ENCODE measurements at places on chromosomes 4 and X.

GRCh38 chr4:27616166-27616565, 755.5 kb downstream of the STIM2 start:
- no peak for DNase-seq

GRCh38 chr4:170776983-170777382, 687.2 kb upstream of the AADAT start:
- DNase-seq: no peak

GRCh38 chrX:121886557-121886956, 839.1 kb downstream of the GLUD2 start:
- DNase-seq: no peak

DNA sequence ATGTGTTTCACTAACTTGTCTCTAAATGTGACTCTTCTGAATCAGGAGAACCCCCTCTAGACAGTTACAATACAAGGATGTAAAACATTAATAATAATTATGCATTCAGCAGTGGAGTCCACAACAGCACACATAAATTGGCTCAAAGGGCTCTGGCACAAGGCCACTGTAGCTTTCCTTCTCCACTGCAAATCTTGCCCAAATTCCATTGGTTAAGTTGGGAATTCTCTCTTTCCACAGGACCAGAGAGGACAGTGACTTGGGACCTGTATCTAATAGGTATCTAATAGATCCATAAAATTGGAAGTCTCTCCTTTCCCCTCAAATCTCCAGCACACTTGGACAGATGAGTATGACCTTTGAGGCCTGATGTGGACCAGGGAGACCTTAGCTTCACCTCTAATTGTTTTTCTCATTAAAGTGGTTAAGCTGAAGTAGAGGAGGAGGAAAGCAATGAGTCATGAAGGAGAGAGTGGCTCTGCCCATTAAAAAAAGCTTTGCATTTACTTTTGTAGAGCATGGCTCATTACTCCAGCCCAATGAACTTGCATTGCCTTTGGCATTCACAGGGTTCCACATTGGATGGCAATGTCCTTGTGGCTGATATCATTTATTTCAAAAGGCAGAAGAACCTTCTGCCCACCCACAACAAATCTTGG, 72.3 kb upstream of the SH3RF1 start:
- DNase-seq: no peak

- DNase-seq: no peak
These were observed 534.8 kb upstream of the HTR2C start for GRCh38 chrX:114049063-114049462.

DNA sequence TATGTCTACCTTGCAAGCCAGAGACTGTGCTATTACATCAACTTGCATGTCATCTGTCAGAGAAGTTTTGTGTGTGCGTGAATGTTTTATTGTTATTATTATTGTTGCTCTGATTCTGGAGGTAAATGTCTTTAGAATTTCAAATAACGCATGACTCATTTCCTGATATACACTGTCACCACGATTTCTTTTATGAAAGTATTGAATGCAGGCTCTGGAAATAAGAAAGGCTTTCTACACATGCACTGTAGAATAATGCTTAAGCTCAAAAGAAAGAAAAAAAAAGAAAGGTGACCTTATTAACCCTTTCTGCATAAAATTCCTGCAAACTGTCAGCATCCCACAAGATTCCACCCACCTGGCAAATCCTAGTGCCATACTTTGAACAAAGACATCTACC, 632.9 kb downstream of the ZNF674 start:
- DNase-seq: no peak

GRCh38 chr4:53598901-53599300, 7.6 kb upstream of the LNX1 start:
- DNase-seq: no peak

DNA sequence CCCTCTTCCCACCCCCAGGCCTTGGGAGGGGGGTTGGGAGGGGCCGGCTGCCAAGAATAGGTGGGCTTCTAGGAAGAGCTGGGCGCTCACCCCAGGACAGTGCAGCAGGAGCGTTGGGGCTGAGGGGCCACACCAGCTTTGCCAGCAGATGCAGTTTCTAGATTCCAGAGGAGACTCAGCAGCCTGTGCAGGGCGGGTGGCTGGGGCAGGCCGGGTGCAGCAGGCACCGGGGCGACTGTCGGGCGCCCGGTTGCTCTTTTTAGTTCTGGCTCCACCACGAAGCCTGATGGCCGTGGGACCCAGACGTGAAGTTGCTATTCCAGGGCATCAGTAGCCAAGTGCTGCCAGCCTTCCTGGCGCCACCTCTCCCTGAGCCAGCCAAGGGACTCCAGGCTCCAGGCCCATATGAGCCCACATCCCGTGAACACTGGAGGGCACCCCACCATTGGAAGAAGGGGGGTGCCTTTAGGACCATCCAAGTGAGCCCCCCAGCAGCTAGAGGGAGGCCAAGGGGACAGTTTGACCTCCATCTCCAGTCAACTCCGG, 5.8 kb downstream of the SSR4 start:
- no peak for DNase-seq

DNA sequence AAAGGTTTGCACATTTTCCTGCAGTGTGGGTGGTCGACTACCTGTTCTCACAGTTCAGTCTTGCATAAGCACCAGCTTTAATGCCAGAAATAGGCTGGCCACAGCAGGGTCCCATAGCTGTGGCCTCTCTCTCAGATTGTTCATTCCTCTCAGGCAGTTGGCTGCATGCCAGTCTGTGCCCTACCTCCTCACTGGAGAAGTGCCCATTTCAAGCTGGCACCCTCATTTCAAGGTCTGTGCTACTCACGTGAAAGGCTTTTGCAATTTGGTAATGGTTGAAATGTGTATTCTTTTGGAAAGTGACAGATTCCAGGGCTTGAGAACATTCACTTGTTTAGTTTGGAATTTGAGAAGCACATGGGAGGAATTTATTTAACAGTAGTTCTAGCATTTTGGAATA, 28.9 kb upstream of the MTMR1 start:
- peak; percentile 67 for DNase-seq

GRCh38 chrX:123185721-123186120, 1.6 kb downstream of the GRIA3 start:
- DNase-seq: no peak

GRCh38 chr4:154348657-154349056, 142.9 kb downstream of the DCHS2 start:
- no peak for DNase-seq

DNA sequence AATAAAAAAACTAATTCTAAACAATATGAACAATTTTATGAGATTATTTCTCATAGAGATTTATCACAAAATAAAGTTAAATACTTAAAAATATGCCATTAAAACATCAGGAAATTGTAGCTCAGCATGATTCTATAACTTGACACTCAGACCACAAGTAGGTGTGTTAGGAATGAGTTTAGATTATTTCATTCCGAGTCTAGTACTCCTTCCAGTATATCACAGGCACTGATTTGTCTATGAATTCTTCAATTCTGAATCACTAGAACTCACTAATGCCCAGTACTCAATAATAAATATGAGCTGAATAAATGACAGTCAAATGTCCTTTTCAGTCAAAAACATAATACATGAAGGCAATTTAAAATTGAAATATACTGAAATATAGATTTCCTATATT, 22.2 kb downstream of the BOD1L1 start:
- DNase-seq: no peak

- no peak for DNase-seq
These were observed 13.3 kb downstream of the FGF5 start for GRCh38 chr4:80279751-80280150.

GRCh38 chr4:177386278-177386815, 55.9 kb downstream of the AGA start:
- no peak for DNase-seq

GRCh38 chrX:46713672-46714490, 45.0 kb downstream of the SLC9A7 start:
- DNase-seq: no peak

GRCh38 chrX:50648156-50648555, 165.8 kb downstream of the SHROOM4 start:
- no peak for DNase-seq

All from NCI-H187 (cell line).